ENCODE measurements at places on chromosomes 3 and 15. TPM values are rescaled to one million over a fixed set of nuclear protein-coding genes. Genes with fewer than 3 reads are reported as not detected.

Gene TIMP4
- total RNA-seq: 0.42 TPM

Gene GABRB3
- not detected for total RNA-seq

Gene GOLGA6A
- total RNA-seq: not detected

Gene WDR72
- not detected for total RNA-seq

Gene CMTM8
- total RNA-seq: 4.8 TPM

Gene RAB11A
- total RNA-seq: 185 TPM

Gene MCTP2
- not detected for total RNA-seq

Gene HRH1
- total RNA-seq: 2.7 TPM

Gene DGKG
- total RNA-seq: 4.3 TPM

Gene INSYN1
- total RNA-seq: 0.32 TPM

DNA sequence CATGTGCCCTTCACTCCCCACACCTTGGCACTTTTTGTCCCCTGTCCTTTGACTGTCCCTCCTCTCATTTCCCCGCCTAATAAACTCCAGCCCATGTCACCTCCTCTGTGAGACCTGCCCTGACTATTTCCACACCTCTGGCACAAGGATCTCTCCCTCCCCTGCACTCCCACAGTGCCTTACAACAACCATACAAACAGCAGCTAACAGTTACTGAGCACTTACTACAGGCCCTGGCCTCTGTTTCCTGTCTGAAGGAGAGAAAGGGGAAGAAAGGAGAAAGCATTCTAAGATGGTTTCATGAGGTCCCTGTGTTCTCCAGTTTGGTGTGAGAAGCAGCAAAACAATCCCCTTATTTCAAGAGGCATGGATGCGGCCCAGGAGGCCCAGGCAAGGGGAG, 20.0 kb upstream of the TRH start:
- DNase-seq: no peak

DNA sequence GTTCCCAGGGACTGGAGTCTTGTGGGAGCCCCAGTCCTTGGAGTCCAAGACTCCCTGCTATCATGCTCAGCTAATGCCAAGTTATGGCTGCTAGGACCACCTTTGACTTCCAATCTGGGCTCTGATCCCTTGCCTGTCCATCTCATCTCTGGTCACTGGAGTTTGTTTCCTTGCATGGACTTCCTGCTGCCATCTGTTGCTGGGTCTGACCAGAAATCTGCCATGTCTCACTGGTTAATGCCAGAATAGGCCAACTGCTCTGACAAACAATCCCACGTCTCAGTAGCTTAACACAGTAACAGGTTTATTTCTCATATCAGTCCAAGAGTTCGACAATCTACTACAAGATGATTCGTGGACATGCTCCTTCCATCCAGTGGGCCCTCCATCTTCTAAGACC, 10.1 kb upstream of the GLCE start:
- peak; percentile 36 for DNase-seq

GRCh38 chr3:74403307-74403706, 211.2 kb downstream of the CNTN3 start:
- no peak for DNase-seq

DNA sequence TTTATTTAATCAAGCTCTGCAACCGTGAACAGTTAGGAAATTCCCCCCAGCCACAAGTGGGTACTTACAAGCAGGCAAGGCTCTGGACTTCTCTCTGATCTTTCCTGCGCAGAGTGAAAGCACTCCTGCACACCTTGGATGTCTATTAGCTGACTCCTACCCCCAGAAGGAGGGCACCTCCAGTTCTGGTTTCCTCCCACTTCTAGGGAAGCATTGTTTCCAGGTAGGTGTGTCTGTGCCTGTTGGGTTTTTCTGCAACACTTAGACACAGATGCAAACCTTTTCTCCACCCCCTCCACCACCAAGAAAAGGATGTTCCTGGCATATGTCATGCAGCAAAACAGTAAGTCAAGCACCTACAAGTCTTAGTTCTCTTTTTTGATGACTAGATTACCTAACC, at the start of gene ZBED2:
Gene ZBED2 (minus strand): TSS at position 115 of the 400 bp plus-strand sequence. CDS start 1,145 bp downstream, outside the sequence.
- no peak for DNase-seq

DNA sequence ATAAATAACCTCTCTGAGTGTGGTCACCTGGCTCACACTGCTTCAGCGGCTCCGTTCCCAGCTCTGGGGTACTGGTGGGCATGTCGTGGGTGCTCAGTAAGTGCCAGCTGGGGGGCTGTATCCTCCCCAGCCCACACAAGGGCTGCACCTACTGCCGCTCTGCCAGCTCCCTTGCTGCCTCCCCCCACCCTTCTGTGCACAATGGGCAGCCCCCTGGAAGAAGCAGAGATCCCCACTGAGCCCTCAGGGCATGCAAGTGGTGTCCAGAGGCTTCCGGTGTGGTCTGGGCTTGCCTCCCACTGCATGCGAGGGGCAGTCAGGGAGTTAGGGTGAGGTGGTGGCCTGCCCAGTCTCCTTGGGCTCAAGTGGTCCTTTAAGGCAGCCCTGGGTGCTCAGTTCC, 58.3 kb upstream of the TRPM1 start:
- no peak for DNase-seq

- no peak for DNase-seq
These were observed 45.1 kb upstream of the FGD5 start for GRCh38 chr3:14773691-14774128.

GRCh38 chr3:9122732-9123364, 126.6 kb downstream of the SRGAP3 start:
- peak; percentile 30 for DNase-seq

GRCh38 chr3:186143250-186143649, 34.4 kb upstream of the ETV5 start:
- DNase-seq: no peak

DNA sequence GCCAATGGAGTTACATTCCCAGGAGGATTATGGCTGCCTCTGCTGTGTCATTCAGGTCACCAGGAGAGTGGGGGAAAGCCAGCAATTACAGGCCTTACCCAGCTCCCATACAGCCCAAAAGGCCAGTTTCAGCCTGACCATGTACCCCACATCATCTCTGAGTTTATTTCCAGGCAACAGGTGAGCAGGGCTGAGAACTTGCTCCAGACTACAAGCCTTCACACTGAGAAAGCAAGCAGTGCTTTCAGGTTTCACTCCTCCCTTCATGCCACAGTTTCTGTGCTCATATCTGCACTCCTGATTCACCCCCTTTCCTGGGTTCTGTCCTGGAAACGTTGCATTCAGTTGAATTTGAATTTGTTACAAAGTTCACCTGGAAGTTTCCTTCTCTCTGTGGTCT, 68.1 kb upstream of the ABI3BP start:
- DNase-seq: no peak

DNA sequence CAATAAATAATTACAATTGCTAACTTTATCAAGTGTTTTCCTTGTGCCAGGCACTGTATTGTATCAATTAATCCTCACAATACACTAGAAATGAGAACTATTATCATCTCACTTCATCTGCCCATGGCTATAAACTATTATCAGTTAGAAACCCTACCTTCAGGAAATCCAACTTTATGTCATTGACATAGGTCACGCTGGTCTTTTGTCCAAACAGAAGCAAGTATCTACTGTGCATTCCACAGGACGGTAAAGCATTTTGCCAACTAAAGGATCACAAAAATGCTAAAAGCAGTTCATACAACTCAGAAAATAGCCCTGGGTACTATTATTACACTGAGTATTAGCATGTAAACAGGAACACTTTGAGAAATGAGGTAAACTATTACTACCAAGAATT, 9.6 kb downstream of the DENND6A start:
- no peak for DNase-seq

DNA sequence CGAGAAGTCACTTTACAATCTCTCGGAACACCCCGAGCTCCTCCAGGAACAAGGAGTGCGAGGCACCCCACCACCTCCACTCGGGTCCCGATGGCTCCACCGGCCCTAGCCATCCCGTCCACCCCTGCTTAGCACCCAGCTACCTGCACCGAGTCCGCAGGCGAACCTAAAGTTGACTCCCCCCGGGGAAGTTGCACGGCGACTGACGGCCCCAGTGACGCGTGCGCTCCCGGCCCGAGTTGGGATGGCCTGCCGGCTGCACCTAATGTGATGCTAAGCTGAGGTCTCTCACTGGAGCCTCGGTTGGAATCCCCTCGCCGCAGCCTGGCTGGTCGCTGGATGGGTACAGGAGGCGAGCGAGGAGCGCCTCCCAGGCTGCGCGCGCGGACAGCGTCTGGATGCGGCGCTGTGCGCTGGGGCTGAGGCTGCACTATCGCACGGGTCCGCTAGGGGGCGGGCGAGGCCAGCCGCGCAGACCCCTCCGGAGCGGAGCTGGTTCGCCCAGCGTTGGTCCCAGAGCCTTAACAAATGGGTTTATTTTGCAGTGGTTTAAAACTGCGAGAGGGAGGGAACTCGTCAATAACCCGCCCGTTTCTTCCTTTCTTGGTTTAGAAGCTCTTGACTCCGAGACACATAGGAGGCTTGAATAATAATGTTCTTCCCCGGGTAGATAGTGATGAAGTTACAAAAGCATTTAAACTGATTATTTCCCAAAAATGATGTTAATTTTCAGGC, at the start of gene OXTR:
Gene OXTR (minus strand): TSS at position 526 of the 735 bp plus-strand sequence. CDS start 1,426 bp downstream, outside the sequence.
- DNase-seq: peak; percentile 78

DNA sequence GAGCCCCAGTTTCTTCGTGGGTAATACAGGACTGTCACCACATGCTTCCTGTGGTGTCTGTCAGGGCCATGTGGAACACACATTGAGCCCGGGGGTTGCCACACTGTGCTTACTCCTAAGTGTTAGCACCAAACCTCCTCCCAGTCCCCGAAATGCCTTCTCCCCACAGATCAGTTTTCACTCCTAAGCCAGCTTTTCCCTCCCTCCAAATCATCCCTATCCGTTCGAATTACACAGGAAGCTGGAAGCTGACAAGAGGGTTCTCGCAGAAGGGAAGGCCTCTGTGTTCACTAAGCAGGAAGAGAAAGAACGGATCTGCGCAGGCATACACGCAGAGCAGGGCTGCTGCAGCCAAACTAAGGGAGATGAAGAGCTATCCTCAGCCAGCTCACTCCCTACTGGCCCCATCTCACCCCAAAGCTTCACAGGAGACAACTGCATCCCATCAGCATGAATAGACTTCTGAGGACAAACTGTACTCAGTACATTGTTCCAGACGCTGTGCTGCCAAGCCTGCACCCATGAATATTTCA, 32.3 kb downstream of the XXYLT1 start:
- DNase-seq: no peak

GRCh38 chr3:161266731-161267150, 45.6 kb downstream of the NMD3 start:
- DNase-seq: peak; percentile 50

DNA sequence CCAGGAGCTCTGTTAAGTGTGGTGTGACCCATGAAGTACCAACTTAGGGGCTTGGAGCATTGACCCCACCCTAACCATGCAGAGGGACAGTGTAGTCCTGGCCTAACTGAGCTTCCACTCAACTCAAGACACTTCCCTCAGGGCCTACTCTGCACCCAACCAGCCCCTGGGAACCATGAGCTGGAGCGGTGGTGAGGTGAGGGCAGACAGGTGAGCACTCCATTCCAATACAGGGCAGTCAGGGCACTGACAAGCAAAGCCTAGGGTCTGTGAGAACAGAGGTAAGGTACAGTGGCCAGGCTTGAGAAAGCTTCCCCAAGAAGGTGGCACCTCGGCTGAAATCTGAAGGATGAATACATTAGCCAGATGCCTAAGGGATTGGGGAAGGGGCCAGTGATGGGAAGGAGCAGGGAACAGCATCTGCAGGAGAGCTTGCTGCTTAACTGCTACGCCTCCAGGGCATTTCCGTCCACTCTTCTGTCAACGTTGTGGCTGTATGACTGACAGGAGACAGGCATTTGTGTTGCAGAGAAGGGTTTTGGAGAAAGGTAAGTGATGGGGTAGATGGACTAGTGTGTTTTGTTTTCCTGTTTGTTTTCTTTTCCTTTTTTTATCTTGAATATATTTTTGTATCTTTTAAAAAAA, 243.5 kb upstream of the TRIM42 start:
- DNase-seq: no peak

GRCh38 chr3:44862226-44862637, 520 bp downstream of the TMEM42 start:
- peak; percentile 60 for DNase-seq

- no peak for DNase-seq
These were observed 583.1 kb upstream of the CFAP20DC start for GRCh38 chr3:59632760-59633573.

DNA sequence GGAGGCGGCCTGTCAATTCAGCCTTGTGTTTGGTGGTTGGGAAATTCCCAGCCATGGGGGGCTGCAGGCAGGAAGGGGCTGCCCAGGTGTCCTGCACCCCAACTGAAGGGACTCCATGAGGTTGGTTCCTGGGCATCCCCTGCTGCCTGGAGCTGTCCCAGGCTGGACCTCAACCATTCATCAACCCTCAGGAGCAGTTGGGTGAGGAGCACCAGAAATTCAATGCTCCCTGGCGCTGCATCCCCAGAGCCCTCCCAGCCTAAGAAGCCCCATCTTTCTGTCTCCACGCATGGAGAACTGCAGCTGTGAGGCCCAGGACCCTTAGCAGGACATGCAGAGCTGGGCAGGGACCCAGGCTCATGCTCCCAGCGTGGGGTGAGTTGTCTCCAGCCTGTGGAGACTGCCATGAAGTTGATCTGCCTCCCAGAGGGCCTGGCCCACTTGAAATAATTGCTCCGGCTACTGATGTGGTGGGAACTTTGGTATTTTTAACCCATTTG, 8.0 kb upstream of the SEMA3B start:
- DNase-seq: no peak

GRCh38 chr15:51401872-51402517, 60.5 kb downstream of the GLDN start:
- peak; percentile 59 for DNase-seq

GRCh38 chr15:79977431-79978054, 6.5 kb upstream of the BCL2A1 start:
- DNase-seq: no peak

DNA sequence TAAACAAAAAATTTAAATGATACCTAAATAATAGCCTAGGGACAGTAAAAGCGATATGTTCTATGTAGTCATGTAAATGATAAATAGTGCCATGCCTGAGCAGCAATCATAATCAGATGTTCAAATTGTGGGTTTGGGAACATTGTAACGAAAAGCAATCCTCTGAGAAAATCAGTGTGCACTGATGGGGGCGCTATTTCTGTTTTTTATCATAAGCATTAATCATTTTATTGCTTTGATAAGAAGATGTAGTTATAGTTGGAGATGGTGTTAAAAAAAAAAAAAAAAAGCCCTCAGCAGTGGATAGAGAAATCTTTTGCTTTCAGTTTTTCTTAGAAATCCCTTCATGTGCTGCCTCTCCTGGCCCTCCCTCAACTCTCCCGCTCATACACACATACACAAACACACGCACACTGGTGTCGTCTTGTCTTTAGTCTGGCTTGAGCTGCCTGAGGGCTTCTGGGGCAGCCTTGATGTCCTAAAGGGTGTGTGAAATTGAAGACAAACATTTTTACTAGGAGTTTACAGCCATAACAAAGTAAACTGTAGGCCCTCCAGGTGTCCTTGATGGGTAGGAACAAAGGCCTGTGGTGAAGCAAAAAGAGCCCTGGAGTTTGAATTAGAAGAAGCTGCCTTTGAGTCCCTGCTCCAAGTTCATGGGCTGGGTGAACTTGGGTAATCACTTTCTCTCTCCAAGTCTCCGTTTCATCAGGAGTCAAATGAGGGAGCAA, 428.1 kb downstream of the SOX2 start:
- DNase-seq: no peak

- no peak for DNase-seq
These were observed 20.8 kb downstream of the ARL14 start for GRCh38 chr3:160697637-160698380.
